ENCODE measurements at places on chromosomes 6 and 20.
A peak's percentile ranks its signal among the peaks of the same experiment; 100 is the strongest.

DNA sequence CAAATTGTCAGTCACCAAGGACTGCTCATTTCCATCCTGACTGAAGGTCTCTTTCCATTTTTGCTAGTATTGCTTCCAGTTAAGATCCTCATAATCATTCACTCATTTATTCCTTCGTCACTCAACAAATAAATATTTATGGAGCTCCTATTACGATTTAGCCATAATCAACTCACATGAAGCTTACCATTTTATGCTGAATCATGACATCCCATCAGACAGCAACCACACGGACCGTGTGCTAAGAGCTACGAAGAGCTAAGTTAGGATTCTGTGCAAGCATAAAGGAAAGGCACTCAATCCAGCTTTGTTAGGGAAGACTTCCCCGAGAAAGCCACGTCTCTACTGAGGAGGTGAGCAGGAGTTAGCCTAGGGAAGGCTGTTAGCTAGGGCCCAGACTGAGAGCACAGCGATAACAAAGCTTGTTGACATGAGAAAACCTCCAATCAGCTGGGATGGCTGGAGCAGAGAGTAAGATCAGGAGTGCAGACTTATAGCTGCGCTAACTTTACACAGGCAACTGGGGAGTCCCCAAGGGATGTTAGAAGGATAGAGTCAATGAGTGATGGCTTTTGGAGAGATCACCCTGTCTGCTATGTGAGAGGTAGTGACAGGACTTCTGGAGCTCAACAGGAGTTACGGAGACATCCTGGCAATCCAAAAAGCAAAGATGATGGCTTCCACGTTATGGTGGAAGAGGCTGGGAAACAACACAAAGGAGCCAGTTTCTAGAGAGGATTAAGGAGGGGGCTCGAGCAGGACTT lies 2.6 kb upstream of the GID8 start:
- no peak for DNase-seq

DNA sequence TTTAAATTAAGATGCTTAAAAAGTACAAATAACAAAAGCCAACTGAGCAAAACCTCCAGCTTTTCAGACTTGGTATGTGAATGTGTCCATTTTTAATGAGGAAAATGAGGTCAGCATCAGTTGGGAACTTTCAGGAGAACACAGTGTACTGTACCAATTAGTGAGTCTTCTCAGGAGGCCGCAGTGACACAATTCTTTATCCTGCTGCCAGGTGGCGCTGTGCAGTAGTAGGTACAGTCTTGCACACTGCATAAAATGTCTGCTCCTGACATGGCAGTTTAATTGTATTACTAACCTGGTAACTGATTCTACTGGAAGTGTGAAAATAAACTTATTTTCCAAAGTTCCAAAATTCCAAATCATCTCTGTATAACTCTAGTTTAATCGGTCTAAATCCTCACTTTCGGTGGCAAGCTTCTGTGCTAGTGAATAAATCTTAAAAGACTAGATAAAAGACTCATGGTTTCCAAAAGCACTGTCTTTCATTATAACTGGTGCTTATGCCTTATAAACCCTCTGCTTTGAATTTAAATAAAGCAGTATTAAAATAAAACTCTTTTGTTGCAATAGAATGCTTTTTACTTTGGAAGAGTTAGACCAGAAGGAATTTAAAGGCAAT lies 214.8 kb upstream of the MMS22L start:
- peak; percentile 84 for DNase-seq

DNA sequence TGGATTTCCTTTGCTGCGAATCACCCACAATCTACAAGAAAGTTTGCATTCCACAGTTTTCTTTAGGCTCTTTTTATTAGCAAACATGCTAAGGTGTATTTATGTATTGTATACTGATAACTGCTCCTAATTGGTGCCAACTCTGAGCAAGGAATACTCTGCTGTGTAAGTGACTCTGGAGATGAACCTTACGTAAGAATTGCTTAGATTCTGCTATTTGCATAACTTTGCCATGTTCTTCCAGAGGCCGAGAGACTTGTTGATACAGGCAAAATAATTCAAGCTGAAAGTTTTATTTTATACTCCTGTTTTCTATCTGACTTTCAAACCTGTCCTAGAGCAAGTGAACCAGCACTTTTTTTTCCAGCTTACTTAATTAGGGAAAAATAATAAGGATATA lies 461.3 kb downstream of the GJA1 start:
- no peak for DNase-seq

DNA sequence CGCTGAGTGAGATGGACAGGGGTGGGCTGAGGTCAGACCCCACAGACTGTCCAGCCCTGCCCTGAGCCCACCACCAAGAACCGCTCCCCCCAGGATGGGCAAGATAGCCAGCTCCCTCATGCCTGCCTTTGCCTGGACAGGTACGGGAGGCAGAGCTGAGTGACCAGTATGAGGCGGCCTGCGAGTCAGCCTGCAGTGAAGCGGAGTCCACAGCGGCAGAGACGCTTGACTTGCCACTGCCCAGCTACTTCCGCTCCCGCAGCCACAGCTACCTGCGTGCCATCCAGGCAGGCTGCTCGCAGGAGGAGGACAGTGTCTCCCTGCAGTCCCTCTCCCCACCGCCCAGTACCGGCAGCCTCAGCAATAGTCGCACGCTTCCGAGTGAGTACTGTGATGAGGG lies 94.8 kb upstream of the MYL9 start:
- DNase-seq, result no peak

DNA sequence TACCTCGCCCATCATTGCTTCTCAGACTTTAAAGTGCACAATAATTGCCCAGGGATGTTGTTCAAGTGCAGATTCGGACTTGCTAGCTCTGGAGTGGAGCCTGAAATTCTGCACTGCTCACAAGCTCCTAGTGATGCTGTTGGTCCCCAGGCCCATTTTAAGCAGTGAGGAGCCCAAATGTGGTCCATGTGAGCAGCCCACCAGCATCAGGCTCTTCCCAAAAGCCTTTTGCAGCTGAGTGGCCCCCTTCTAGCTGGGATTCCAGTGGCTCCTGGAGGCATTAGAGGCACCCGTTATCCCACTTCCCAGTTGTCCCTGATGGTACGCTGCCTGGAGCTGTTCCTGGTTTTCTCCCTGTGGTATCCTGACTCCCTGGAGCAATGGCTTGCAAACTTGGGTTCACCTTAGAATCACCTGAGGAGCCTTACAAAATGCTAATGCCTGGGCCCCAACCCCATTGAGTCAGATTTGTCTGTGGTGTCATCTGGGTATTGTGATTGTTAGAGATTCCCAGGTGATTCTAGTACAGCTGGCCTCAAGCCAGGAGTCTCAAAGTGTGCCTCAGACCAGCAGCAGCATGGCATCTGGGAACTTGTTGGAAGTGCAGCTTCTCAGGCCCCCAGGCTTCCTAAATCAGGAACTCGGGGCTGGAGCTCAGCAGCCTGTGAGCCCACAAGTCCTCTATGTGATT lies 186.9 kb upstream of the SLC24A3 start:
- no peak for DNase-seq

DNA sequence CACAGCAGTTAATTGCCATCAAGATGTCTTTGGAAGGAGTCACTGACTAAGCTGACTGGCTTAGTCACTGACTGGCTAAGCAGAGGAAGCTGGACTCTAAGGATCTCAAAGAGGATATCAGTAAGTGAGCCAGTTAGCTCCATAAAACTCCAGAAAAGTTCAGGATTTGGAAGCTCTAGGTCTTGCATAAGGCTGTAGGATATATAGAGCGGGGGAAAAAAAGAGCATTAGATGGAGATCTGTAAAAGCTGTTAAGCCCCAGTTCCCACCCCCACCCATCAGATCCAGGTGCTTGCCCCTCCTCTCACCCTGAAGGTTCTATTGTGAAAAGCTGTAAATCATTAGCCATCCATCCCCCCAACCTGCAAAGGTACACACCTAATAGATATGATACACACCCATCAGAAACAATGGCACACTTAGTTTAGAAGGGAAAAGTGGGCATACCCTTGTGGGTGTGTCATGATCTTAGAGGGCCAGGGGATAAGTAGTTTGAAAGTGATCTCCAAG lies 32.2 kb downstream of the CARMIL1 start:
- no peak for DNase-seq

- DNase-seq, result no peak
Measured at GRCh38 chr6:129981598-129981997, 36.8 kb upstream of the L3MBTL3 start.

- no peak for DNase-seq
Measured at GRCh38 chr6:10894958-10895357, 8.1 kb downstream of the SYCP2L start.

DNA sequence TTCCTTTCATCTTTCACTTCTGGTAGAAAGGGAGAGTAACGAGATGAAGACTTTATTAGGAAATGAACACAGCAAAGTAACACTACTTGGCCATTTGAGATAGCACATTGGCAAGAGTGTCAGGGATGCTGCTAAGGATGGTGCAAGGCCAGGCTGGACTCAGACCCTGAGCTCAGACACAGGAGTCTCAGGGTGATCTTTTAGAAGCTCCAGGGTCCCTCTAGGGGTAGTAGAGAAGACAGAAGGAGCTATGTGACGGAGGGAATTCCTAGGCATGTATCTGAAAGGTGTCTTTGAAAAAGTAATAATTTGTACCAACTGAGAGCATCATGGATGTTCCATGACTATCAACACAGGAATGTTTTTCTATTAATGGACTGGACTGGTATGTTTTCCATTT lies 436.5 kb downstream of the DHX35 start:
- peak; percentile 8 for DNase-seq

GRCh38 chr6:122012578-122012977 lies 386.9 kb upstream of the HSF2 start:
- DNase-seq, result no peak

GRCh38 chr6:66605011-66605410 lies 898.0 kb upstream of the EYS start:
- no peak for DNase-seq

All from NAMALWA (cell line).